ELR (cell line): ENCODE measurements at places on chromosomes 4 and X.

DNA sequence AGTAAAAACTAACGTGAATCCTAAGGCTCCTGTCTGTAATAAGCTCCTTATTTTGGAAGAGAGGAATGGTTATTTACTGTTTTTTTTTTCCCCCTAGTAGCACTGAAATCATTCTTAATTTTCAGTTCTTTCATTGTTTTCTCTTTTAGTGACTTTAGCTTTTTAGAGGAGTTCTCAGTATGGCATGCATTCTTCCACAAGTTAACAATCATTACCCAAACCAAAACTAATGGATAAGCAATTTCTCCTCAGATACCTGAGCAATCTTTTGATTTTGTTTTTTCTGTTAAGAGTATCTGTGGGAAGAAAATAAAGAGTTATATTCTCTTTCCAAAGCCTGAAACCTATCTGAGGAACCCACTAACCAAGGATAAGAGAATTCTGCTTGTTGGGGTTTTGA lies 16.7 kb upstream of the PPA2 start:
- DNase-seq = no peak

GRCh38 chrX:110851780-110852179 lies 56.2 kb upstream of the CHRDL1 start:
- peak; percentile 60 for DNase-seq

DNA sequence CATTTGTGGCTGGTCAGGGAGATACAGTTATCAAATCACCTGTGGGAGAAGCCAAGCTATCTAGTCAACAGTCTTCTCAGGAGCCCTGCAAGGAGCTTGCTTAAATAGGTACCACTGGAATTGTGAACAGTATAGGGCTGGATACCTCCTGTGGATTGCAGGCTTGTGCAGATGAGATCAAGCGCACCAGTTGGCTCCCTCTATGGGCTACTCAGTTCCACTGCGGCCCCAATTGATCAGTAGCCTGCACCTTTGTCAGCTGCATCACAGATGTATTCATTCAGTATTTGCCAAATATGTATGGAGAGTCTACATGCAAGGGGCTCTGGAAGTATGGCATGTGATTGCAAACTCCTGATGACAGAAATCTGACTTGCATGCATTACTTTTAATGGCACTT lies 28.6 kb downstream of the TEX13A start:
- no peak for DNase-seq

- peak; percentile 35 for DNase-seq
These were observed 137.5 kb downstream of the MAGEB17 start for GRCh38 chrX:16304751-16305150.

GRCh38 chr4:104743215-104743653 lies 248.5 kb upstream of the CXXC4 start:
- no peak for DNase-seq

GRCh38 chr4:155338196-155338595 lies 38.6 kb downstream of the MAP9 start:
- DNase-seq = no peak

DNA sequence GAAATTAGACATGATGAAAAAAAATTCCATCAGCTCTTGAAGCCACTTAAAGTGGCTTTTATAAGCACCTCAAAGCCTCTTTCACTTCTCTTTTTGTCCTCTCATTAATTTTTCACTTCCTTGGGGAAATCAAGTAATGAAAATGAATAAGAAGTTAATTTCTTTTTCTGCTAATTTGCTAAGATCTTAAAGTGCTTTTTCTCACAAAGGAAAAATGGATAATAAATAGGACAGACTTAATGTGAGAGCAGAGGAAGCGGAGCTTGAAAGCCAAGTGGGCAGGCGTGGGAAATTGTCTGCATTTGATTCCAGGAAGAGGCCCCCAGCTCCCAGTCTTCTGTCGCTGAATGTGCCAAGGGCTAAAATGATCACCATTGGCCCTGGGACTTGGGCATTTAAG lies 28.6 kb downstream of the CDS1 start:
- no peak for DNase-seq

- no peak for DNase-seq
These were observed 126.3 kb downstream of the FBXO8 start for GRCh38 chr4:174157106-174157607.

- DNase-seq = peak; percentile 44
These were observed 3.5 kb upstream of the SAP30 start for GRCh38 chr4:173367285-173367684.

DNA sequence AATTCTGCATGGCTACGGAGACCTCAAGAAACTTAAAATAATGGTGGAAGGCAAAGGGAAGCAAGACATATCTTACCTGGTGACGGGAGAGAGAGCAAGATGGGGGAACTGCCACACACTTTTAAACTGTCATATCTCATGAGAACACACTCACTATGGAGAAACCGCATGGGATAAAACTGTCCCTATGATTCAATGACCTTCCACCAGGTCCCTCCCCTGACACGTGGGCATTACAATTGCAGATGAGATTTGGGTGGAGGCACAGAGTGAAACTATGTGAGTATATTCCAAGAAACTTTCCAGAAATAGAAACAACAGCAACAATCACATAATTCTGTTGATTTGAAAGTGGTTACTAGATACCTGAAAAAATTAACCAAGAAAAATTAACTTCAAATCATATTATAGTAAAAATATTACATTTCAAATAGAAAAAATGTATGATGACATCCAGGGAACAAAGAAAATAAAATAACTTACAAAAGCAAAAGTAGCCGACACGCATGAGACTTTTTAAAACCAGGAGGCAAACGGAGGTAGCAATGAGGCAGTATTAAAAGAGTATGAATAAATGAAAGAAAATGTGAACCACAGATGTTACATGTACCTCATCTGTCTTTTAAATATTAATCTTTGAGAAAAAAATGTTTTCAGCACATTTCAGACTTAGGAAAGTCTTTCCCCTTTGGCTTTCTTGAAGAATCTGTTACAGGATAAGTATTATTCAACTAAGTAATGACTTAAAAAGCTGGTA lies 879.5 kb downstream of the TECRL start:
- peak; percentile 4 for DNase-seq

- DNase-seq = no peak
These were observed 62.7 kb downstream of the DCTD start for GRCh38 chr4:182854466-182854865.

DNA sequence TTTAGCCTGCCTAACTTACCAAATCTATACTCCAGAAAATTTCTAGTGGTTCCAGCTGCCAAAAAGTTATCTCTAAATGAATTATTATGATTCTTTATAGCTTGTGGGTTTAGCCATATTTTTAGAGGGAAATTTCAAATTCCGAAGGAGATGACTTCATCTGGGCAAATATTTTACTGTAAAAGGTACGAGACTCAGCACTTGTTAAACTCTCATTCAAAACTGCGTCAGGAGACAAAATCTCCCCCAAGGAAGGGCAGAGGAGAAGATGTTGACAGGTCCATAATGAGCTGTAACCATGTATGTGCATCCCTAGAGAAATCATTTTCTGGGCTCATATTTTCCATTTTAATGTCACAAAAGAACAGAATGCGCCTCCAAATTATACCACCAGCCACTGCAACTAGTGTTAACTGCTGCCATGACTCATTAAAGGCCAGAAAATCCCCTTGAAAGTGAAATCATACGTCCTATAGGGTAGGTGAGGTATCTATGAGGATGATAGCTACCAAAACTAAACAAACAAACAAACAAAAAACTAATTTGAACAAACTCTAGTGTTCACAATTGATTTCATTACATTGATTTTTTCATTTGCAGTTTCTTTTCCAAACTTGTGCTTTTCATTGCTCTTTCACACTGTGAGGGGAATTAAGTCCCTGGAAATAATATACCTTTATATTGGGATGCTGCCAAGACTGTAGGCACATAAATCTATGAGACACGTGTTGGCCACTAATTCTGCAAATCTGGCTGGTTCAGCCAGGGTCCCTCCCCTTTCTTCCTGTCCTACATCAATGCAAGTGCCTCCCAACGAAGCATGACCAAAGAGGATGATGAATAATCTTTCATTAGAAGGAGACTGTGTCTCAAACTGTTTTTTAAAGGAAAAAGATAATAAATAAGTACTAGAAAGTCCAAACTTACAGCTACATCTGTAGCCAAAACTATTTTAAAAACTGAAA lies 85.8 kb downstream of the ARHGAP6 start:
- peak; percentile 30 for DNase-seq

DNA sequence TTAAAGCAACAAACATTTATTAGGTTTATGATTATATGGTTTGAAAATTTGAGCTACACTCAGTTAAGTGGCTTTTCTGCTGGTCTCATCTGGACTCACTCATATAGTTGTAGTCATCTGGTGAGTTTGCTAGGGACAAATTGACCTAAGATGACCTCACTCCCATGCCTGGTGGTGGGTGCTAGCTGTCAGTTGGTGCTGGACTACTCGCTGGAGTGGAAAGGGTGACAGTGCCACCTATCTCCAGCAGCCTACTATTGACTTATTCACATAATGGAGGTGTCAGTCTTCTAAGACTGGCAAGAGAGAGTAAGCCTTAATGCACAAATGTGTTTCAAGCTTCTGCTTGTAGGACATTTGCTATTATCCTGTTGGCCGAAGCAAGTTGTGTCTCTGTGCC lies 88.2 kb downstream of the TASL start:
- peak; percentile 4 for DNase-seq

DNA sequence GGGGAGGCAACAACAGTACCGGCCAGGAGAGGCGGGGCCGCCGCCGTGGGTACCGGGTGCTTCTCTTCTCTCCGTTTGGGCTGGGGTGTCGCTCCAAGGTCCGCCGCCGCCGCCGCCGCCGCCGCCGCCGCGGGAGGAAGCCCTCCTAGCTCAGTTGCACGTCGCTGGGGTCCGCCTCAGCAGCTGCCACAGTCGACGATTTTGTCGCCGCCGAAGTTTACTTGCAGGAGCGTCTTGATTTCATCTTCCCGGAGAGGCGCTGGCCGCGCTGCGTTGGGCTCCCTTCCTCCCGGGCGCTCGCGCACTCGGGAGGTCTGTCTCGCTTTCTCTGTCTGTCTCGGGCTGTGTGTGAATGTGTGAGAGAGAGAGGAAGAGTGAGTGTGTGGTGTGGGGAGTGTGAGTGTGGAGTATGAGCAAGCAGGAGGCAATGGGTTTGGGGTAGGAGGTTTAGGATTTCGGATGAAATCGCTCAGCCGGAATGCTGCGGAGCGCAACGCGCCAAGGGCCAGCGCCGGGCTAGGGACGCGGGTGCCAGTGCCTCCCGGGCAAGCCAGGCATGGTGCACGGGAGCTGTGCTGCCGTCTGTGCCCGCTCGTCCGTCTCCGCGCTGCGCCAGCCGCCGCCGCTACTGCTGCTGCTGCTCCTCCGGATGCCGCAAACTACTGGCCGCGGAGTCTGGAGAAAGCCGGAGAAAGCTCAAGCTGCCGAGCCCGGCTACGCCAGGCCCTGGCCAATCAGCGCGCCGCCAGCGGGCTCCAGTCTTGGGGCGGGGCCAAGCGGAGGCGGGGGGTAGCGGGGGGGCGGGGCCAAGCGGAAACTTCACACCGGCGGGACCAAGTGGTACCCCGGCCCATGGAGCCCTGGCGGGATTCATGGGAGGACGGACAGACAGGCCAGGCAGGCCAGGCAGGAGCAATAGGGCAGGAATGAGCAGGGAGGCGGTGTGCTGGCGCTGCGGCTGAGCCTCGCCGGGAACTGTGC lies at the start of gene PCDH19:
PCDH19 (minus strand) TSS at position 664 of the 981 bp plus-strand sequence. CDS start 1,676 bp downstream, outside the sequence.
- DNase-seq = peak; percentile 2

GRCh38 chr4:1015179-1015578 lies 3.8 kb downstream of the FGFRL1 start:
- no peak for DNase-seq

DNA sequence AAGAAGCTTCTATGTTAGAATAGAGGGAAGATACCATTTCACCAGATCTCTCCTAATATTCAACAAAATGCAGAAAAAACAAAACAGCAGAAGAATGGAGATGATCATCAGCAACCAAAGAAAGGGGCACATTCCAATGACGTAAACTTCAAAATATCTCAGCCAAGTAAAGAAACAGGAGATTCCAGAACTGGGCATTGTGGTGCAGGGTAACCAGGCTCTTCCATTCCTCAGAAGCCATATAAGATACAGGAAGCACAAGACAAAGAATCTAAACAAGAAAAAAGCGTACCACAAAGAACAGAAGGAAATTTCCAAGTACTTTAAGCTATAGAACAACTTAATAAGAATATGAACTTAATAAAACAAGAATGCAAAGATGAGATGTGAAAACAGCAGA lies 6.9 kb upstream of the ARMCX4 start:
- no peak for DNase-seq

- DNase-seq = peak; percentile 51
These were observed 67.4 kb downstream of the DMP1 start for GRCh38 chr4:87717276-87718031.

GRCh38 chr4:97656044-97656720 lies 487.1 kb downstream of the STPG2 start:
- DNase-seq = peak; percentile 25

GRCh38 chr4:152099061-152099425 lies 338.2 kb upstream of the GATB start:
- no peak for DNase-seq

DNA sequence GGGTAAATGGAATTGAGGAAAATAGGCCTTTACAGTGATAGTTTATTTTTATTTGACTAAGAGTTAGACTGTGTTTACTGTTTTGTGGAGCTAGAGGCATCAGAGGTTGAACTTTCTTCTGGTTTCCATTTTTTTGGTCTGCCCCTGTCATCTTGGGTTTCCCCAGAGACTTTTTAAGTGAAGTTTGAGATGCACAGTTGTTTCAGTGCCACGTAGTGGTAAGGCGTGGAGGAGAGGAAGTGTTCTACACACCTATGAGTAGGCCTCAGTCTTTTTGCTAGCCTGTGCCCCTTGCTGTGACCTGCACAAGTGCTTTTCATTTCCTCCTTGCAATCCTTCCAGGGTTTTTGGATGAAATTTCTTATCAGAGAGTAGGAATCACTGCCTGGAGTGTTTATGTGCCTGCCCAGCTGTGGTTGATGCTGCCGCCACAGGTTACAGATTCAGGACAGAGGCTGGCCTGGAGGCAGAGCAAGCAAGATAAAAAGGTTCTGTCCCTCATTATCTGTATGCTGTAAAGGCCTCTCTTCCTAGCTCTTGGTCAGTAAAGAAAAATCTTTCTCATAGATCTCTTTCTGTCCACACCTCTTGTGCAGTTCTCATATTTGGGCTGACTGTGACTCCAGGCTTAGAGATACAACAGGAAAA lies 12.5 kb upstream of the HSFX4 start:
- DNase-seq = no peak

DNA sequence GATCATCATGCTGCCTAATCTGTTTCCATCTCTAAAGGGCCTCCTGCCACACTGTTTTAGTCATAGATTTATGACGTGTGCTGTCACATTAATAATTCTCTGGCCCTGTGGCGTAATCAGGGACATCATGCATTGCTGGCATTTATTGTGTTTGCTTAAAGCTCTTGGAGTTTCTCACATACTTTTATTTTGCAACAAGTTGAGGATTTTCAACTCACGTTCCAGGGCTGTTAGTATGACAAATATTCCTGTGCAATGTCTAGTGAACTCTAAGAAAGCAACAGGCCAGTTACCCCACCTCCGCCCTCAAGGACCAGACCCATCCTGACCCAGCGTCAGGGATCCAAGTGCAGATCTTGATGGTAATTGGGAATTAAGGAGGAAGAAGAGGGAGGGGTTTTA lies 7.8 kb upstream of the PIGA start:
- peak; percentile 14 for DNase-seq
